ENCODE measurements at places on chromosomes 2 and 18.
A peak's percentile ranks its signal among the peaks of the same experiment; 100 is the strongest.

- DNase-seq: no peak
Measured at GRCh38 chr2:71275939-71276310, 49.0 kb upstream of the PAIP2B start.

DNA sequence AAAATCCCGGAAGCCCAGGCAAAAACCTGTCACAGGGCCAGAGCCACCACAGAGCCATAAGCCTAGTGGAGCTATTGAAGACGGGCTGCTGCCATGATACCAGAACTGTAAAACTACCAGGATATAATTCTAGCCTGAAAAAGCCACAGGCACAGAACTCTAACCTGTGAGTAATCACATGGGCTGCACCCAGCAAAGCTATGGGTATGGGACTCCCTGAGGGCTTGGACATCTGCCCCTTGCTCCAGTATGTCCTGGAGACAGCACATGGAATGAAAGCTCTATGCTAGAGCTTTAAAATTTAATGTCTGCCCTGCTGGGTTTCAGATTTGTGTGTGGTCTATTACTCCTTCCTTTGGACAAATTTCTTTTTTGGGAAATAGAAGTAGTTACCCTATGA lies 2183.6 kb upstream of the CELF4 start:
- no peak for DNase-seq

GRCh38 chr2:39703181-39703872 lies 37.6 kb downstream of the TMEM178A start:
- DNase-seq: no peak

GRCh38 chr2:186201371-186201770 lies 284.7 kb upstream of the ZC3H15 start:
- no peak for DNase-seq

- DNase-seq: no peak
Measured at GRCh38 chr18:3547891-3548615, 98.1 kb downstream of the TGIF1 start.

- DNase-seq: no peak
Measured at GRCh38 chr2:1606421-1607235, 137.7 kb downstream of the PXDN start.

- no peak for DNase-seq
Measured at GRCh38 chr2:104318001-104318665, 535.8 kb upstream of the POU3F3 start.

DNA sequence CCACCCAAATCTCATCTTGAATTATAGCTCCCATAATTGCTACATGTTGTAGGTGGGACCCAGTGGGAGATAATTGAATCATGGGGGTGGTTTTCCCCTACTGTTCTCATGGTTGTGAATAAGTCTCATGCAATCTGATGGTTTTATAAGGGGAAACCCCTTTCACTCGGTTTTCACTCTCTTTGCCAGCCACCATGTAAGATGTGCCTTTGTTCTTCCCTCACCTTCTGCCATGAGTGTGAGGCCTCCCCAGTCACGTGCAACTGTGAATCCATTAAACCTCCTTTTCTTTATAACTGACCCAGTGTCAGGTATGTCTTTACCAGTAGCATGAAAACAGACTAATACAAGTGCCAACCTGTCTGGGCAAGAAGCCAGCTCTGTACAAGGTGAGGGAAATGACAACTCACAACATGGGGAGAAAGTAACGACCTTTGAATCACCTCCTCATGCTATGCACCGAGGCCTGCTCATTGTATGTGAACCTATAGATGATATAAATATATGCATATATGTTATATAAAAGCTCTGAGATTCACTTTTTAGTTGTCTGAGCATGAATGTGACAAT lies 162.2 kb downstream of the ALPK2 start:
- no peak for DNase-seq

DNA sequence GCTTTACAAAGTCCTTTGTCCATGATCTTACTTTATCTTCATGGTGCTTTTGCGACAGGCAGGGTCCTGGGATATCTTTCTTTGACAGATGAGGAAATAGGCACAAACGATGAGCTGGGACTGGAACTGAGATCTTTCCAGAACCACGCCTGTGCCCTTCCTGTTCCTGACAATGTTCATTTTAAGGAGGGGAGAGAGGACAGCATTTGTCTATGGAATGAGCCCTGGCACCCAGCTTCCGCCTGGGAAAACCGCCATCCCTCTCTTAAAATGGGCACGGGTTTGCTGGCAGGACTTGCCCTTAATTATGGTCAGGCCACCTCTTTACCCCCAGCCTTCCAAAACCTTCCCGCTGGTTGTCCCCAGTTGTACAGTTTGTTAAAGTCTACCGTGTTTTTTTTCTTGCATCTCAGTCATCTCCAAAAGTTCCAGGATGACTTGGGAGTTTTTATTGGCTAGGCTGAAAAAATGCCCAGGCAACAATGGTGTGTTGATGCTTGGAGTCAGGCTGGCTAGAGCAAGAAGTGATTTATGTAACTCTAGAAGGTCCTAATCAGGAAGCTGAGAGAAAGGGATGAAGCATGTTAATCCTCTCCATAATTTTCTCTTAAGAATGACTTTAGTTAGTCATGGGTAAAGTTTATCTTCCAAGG lies 264.9 kb upstream of the EPAS1 start:
- no peak for DNase-seq

DNA sequence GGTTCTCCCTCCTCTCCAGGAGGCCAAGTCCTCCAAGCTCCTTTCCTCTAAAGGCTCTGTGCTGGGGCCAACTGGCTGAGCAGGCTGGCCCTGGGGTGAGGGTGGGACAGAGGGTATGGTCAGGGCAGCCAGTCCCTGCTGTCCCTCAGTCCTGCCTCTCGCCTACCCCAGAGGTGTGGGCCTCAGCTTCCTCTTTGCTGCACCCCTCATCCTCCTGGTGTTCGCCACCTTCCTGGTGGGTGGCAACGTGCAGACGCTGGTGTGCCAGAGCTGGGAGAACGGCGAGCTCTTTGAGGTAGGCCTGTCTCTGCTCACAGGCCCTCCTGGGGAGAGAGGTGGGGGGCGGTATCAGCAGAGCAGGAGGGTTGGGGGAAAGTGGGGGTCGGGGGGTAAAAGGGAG lies 6.8 kb downstream of the PROM2 start:
- DNase-seq: no peak

DNA sequence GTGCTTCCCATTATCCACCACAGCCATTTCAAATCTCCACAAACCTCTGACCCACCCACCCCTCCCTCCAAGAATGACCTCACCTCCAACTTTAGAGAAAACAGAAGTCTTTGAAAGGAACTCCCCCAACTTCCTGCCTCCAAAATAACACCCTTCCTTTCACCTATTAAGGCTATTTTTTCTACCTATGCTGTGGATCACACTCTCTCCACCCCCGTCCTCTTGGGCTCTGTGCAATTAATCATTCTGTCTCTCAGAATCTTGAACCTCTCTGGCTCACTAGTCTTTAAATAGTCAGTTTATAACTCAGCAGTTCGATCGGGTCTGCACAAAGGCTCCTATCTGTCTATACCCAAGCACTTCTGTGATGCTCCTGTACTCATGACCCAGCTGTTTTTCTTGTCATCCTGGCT lies 37.3 kb upstream of the XPO1 start:
- no peak for DNase-seq

- DNase-seq: no peak
Measured at GRCh38 chr2:51734115-51734514, 702.2 kb upstream of the NRXN1 start.

GRCh38 chr2:64454386-64455332 lies 697 bp downstream of the LGALSL start:
- DNase-seq: peak; percentile 14

- no peak for DNase-seq
Measured at GRCh38 chr2:181340891-181341290, 116.3 kb upstream of the ITGA4 start.

DNA sequence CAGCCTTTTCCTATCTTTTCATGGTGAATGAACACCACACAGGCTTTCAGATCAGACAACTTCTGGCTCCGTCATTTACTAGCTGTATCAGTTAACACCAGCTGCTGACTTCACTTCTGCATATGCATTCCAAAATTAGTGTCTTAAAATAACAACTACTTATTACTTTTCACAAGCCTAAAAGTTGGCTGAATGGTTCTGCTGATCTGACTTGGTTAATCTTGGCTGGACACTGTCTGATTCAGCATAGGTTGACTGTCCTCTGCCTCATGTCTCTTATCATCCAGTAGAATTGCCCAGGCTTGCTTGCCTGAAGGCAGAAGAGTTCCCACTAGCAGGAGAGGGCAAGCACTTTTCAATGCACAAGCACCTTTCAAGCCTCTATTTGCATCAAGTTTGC lies 72.7 kb downstream of the MARCHF4 start:
- no peak for DNase-seq
